T-helper 2 cell treated with Interferon-gamma antibody and Interleukin-4, amounts not matched to agents 5 μg/mL and 100 μg/mL, for 36 hours (primary cell): ENCODE measurements at places on chromosomes 6 and 20.

DNA sequence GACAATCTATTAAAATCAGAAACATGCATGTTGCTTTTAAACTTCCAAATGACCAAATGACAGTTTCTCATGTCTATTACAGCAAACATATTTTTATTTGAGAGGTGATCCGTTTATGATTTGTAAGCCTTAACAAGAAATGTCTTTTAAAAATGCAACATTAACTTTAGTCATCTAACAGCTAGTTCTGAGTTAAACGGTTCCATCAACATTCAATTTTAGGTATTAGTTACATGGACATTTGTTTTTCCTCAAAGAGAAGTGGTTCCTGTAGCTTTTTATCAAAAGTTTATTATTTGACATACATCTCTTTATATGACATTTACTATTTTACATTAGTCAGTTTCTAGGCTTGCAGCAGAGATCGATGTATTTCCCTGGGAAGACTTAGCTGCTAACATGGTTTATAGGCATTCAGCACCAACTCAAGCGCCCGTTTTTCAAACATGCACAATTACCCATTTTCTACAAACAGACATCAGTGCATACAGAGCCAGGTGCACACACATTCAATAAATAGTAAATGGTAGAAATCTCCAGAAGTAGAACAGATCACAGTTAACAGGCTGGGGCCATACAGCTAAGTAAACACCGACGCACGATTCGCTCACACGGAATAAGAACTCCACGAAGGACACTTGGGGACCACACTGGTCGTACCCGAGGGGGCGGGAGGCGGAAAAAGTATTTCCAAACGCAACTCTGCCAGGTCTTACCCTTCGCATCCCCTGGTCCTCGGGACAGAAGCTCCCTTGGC, 882 bp downstream of the CNR1 start:
- H3K27ac ChIP-seq, result no peak overlapping the region
- H3K27me3 ChIP-seq, result peaks cover 70% of the 10 kb centered on the region
- peaks cover 3% of the 10 kb centered on the region for H3K4me1 ChIP-seq
- no peak for DNase-seq
- H3K36me3 ChIP-seq, result no peaks in the 10 kb centered on the region
- peak overlapping the region; percentile 38 for H3K4me3 ChIP-seq

- H3K36me3 ChIP-seq, result peaks cover 15% of the 10 kb centered on the region
- H3K27me3 ChIP-seq, result no peaks in the 10 kb centered on the region
- DNase-seq, result no peak
- no peak overlapping the region for H3K27ac ChIP-seq
- H3K4me1 ChIP-seq, result no peaks in the 10 kb centered on the region
Observed at GRCh38 chr20:48667481-48667880, 160.3 kb downstream of the PREX1 start.

- peaks cover 5% of the 10 kb centered on the region for H3K4me1 ChIP-seq
- H3K4me3 ChIP-seq, result no peak overlapping the region
- no peaks in the 10 kb centered on the region for H3K36me3 ChIP-seq
- no peak for DNase-seq
- H3K27ac ChIP-seq, result no peak overlapping the region
- H3K27me3 ChIP-seq, result peaks cover 20% of the 10 kb centered on the region
Observed at GRCh38 chr6:37779111-37779800, 40.3 kb upstream of the ZFAND3 start.

DNA sequence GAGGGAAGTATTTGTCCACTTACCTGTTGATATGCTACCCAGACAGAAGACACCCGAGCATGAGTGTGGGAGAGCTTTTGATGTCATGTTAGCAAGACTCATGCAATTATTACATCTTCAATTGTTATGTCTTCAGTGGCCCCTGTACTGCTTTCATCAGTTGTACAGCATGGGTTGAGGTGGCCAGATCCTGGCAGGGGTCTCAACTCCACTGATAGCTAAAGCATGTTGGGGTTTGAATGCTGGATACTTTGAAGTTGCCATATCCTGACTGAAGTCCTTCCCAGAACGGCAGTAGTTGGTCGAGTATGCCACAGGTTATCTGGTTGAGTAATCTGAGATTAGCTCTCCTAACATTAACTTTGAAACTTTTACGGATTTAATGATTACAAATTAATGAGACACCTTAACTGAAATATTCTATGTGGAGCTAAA, 46.7 kb downstream of the LRRN4 start:
- H3K36me3 ChIP-seq, result peaks cover 20% of the 10 kb centered on the region
- H3K4me1 ChIP-seq, result peaks cover 28% of the 10 kb centered on the region
- H3K4me3 ChIP-seq, result peak overlapping the region; percentile 97

GRCh38 chr6:142725024-142725770, 219.8 kb downstream of the HIVEP2 start:
- no peak overlapping the region for H3K4me3 ChIP-seq
- H3K27ac ChIP-seq, result no peak overlapping the region
- H3K4me1 ChIP-seq, result peaks cover 8% of the 10 kb centered on the region
- no peaks in the 10 kb centered on the region for H3K27me3 ChIP-seq
- H3K36me3 ChIP-seq, result no peaks in the 10 kb centered on the region

- no peaks in the 10 kb centered on the region for H3K36me3 ChIP-seq
- H3K4me3 ChIP-seq, result no peak overlapping the region
- no peak for DNase-seq
- H3K4me1 ChIP-seq, result no peaks in the 10 kb centered on the region
Observed at GRCh38 chr6:97427648-97428047, 144.6 kb upstream of the MMS22L start.

- DNase-seq, result no peak
- no peak overlapping the region for H3K27ac ChIP-seq
- no peaks in the 10 kb centered on the region for H3K4me1 ChIP-seq
Observed at GRCh38 chr6:4506223-4506622, 270.0 kb upstream of the CDYL start.

- H3K27me3 ChIP-seq, result no peaks in the 10 kb centered on the region
- H3K4me1 ChIP-seq, result no peaks in the 10 kb centered on the region
- H3K4me3 ChIP-seq, result no peak overlapping the region
- H3K27ac ChIP-seq, result no peak overlapping the region
- H3K36me3 ChIP-seq, result no peaks in the 10 kb centered on the region
Observed at GRCh38 chr6:23414051-23414445, 712.0 kb upstream of the NRSN1 start.

DNA sequence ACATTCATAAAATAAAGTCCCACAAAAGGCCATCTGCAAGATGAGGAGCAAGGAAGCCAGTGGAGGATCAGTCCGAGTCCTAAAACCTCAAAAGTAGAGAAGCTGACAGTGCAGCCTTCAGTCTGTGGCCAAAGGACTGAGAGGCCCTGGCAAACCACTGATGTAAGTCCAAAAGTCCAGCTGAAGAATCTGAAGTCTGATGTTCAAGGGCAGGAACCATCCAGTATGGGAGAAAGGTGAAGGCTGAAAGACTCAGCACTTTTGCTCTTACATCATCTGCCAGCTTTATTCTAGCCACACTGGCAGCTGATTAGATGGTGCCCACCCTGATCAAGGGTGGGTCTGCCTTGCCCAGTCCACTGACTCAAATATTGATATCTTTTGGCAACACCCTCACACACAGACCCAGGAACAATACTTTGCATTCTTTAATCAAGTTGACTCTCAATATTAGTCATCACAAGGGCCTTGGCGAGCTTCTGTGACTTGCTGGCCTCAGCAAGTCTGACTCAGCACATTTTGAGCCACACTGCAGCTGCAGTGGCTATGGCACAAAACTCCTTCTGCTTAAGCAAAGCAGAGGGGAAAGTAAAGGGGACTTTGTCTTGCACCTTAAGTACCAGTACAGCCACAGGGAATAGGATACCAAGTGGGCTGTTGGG, 1370.3 kb upstream of the CITED2 start:
- H3K36me3 ChIP-seq, result no peaks in the 10 kb centered on the region
- H3K4me3 ChIP-seq, result no peak overlapping the region
- no peaks in the 10 kb centered on the region for H3K4me1 ChIP-seq
- no peak for DNase-seq

DNA sequence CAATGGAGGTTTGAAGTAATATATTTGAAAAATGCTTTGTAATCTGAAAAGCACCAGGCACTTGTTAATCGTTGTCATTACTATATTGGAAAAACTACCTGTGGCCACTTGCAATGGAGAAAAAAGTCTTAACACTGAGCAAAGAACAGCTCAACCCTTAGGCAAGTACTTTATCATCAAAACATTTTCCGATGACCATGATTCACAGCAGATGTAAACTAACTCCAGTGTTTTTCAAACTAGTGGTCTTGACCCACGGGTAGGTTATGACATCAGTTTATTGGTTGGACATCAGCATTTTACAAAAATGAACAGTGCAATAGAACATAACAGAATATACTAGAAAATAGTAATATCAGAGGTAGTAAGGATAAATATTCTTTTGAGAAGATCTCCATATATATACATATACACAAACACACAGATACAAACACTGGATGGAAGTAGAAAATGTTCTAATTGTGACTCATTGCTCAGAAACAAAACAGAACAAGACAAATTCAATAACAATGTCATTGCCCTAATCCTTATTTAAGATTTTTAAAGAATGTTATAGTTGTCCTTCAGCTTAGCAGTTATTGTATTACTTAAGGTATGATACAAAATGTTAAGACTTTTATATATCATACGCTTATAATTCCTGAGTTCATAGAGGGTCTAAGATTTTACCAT, 123.0 kb downstream of the PLCB1 start:
- DNase-seq, result no peak
- no peaks in the 10 kb centered on the region for H3K27me3 ChIP-seq
- no peaks in the 10 kb centered on the region for H3K4me1 ChIP-seq
- H3K27ac ChIP-seq, result no peak overlapping the region
- no peaks in the 10 kb centered on the region for H3K36me3 ChIP-seq
- H3K4me3 ChIP-seq, result no peak overlapping the region

GRCh38 chr6:111996144-111996865, 57.6 kb upstream of the CCN6 start:
- DNase-seq, result no peak
- H3K27me3 ChIP-seq, result no peaks in the 10 kb centered on the region
- H3K4me1 ChIP-seq, result peaks cover 40% of the 10 kb centered on the region
- H3K4me3 ChIP-seq, result peak overlapping the region; percentile 40

DNA sequence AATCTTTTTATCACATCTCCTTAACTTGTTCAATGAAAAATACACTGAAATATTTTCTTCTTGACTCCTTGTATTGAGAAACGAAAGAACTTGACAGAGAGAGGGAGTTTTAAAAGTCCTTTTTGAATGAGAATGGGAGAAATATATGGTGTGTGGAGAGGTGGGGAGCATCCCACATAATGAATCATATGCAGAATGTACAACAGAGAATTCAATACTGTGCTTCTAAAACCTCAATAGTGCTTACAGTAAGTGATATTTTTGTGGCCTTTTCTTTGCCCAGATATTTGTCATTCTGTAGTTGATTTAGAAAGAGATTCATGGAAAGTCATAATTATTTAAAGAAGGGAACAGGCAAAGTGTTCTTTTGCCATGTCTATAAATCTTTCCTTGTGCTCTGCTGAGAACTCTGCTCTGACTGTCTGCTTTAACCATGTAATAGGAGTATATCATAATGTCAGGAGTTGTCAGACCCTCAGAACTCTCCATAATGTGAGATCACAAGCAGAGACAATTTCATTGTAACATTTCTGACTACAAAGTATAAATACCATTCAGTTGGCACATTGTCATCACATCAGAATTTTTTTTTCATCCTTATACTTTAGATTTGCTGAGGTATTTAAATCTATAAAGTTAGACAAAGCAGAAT, 32.8 kb upstream of the HS3ST5 start:
- no peak overlapping the region for H3K27ac ChIP-seq
- H3K36me3 ChIP-seq, result no peaks in the 10 kb centered on the region
- DNase-seq, result no peak
- no peaks in the 10 kb centered on the region for H3K4me1 ChIP-seq
- no peak overlapping the region for H3K4me3 ChIP-seq

GRCh38 chr6:130202782-130203181, 20.0 kb downstream of the SAMD3 start:
- DNase-seq, result no peak
- H3K4me3 ChIP-seq, result peak overlapping the region; percentile 24
- H3K27me3 ChIP-seq, result no peaks in the 10 kb centered on the region
- H3K4me1 ChIP-seq, result peaks cover 23% of the 10 kb centered on the region

DNA sequence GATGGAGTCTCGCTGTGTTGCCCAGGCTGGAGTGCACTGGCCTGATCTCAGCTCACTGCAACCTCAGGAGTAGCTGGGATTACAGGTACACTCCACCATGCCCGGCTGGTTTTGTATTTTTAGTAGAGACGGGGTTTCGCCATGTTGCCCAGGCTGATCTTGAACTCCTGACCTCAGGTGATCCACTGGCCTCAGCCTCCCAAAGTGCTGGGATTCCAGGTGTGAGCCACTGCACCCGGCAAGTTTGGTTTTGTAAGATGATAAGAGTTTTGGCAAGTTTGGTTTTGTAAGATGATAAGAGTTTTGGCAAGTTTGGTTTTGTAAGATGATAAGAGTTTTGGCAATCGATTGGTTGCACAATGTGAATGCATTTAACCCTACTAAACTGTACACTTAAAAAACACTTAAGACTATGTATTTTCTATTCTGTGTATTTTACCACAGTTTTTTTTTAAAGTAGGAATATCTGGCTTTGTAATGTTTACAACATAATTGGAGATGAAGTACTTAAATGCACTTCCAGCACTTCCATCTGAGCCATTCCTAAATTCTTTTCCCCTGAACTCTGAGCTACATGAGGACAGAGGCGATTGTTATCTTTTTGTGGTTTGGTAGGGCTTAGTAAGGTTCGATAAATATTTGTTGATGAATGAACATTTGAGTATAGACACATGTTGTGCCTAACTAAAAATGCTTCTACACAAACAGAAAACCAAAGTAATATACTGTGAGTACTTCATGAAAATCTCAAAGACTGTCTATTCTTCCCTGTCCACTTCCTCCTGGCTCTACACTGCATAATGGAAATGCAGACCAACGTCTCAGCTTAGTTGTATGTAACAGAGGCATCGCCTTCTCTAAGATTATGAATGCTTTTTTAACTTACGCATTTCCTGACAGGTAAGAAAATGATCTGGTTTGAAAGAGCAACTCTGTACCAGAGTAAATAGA, 18.8 kb downstream of the SAMHD1 start:
- no peaks in the 10 kb centered on the region for H3K27me3 ChIP-seq
- DNase-seq, result no peak
- peaks cover 69% of the 10 kb centered on the region for H3K36me3 ChIP-seq
- H3K4me1 ChIP-seq, result peaks cover 30% of the 10 kb centered on the region

DNA sequence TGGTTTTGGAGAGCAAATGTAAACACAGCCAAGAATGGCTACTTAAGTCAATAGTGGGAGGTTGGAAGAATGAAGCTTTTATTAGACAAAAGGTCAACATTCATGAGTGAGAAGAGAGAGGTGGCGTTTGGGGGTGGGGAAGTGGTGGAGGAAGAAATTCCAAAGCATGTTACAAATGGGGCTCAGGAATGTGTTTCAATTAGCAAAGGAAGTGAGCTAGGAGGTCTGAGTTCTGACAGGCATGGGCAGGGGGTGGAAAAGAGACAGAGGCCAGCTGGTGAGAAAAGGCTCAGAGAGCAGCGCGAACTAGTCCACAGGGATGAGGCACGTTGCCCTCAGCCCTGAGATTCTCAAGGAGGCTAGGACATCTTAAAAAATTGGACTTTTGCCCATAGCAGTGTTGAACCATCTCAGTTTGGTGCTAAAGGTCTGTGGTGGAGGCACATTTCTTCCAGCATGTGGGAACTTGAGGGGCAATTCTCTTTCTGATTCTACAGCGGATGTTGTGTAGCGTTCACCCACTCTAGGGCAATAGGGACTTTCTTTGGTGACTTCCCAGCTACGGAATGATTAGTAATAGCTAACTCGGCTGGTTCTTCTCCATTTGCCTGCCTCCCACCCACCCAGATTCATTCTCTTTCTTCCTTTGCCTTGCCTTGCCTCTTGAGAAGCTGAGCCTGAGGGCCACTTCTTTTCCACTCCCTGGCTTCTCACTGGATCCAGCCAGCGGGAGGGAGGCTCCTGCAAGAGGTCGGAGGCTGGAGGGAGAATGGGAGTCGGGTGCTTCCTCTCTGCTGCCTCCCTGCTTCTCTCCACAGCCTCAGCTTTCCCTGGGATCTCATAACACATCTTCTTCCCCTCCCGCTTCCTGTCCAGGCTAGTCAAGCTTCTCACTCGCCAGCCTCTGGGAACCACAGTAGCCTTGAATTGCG, 45.1 kb upstream of the NEDD9 start:
- H3K4me1 ChIP-seq, result peaks cover 33% of the 10 kb centered on the region
- H3K36me3 ChIP-seq, result peaks cover 31% of the 10 kb centered on the region
- H3K4me3 ChIP-seq, result peak overlapping the region; percentile 17
- DNase-seq, result peak; percentile 32
